ENCODE measurements at places on chromosomes 4 and X.

DNA sequence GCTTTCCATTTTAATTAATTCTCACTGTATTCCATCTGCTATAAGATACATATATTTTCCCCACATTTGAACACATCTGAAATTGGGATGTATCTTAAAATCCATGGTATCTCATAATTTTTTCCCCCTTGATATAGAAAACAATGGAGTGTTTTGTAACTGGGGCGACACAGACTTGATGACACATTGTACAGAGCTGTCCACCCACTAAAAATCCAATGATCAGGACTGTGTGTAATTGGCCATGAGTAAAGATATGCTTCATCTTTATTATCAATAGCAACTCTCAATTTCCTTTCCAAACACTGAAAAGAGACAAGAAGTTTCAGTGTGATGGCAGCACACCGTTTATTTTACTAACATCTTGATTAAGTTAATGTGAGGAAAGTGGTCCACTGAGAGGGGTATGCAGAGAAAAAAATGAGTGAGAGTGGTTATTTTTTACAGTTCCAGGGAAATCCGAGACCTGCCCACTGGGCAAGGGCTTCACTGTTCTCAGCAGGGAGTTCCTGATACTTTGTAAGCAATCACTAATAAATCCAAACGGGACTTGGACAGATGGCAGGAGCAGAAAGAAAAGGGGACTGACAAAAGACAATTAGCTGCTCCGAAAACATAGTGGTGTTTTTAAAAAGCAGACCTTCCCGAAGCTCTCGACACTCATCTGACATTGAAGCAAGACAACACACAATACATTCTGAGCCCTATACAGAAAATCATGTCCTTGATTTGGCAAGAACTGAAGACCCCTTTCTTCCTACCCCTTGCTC is 149.4 kb downstream of the TSPAN5 start:
- DNase-seq: no peak

GRCh38 chr4:183394166-183394951 is 50.1 kb upstream of the CDKN2AIP start:
- DNase-seq: no peak

DNA sequence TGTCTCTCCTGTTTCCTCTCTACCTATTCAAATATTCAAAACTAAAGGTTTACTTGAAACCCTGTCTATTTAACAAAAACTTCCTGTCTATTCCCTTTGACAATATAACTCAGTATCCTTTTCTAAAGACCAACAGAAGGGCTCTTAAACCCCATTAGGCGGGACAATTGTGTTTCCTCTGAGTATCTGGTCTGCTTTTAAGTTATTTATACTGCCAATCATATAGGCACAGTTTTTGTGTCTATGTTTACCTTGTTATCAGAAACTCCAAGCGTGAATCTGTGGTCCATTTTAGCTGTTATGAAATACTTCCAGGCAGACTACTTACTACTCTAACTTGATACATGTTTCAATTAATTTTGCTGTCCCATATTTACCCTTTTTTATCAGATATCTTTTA is 350.0 kb upstream of the CTSO start:
- DNase-seq: no peak

DNA sequence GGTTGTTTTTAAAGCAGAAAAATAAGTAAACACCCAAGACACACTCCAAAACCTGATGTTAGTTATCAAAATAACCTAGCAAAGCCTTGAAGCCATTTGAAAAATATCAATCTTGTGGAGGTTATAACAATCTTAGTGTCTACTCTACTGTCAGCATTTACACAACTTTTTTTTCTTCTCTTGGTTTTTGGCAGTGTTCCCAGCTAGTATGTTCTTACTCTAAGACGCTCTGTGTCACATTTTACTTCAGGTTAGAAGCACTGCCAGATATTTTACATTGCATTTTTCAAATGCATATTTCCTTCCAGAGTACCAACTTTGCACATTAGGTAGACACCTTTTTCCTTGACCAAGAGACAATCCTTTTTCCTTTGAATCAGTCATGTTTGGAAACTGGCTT is 114.0 kb upstream of the INPP4B start:
- no peak for DNase-seq

- no peak for DNase-seq
These were observed 179.4 kb downstream of the AFAP1 start for GRCh38 chr4:7760228-7760627.

GRCh38 chrX:17828171-17828570 is 32.9 kb downstream of the RAI2 start:
- DNase-seq: no peak

GRCh38 chrX:134886002-134886596 is 104.7 kb upstream of the SMIM10 start:
- DNase-seq: no peak

GRCh38 chr4:74266081-74266480 is 42.2 kb upstream of the EPGN start:
- no peak for DNase-seq

DNA sequence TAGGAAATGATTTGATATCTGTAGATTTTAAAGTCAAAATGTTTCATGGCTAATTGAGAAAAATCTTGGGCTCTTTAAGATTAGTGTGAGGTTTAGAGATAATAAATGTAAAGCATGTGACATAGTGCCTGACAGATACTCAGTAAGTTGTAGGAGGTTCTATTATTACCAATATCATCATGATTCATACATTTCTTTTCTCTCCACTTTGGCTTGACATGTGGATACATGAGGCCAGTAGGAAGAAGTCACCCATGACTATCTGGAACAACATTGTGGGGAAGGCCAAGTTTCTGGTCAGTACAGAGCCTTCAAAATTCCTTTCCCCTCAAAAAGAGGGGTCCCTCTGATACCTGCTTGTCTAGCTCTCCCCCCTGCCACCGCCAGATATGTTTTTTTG is 91.2 kb upstream of the SORBS2 start:
- no peak for DNase-seq

Data from activated naive CD4-positive, alpha-beta T cell treated with Interleukin-2 at 50 U/mL for 16 hours (primary cell).